AML-193 (cell line): ENCODE measurements at places on chromosomes 12 and 14.
A peak's percentile ranks its signal among the peaks of the same experiment; 100 is the strongest.

DNA sequence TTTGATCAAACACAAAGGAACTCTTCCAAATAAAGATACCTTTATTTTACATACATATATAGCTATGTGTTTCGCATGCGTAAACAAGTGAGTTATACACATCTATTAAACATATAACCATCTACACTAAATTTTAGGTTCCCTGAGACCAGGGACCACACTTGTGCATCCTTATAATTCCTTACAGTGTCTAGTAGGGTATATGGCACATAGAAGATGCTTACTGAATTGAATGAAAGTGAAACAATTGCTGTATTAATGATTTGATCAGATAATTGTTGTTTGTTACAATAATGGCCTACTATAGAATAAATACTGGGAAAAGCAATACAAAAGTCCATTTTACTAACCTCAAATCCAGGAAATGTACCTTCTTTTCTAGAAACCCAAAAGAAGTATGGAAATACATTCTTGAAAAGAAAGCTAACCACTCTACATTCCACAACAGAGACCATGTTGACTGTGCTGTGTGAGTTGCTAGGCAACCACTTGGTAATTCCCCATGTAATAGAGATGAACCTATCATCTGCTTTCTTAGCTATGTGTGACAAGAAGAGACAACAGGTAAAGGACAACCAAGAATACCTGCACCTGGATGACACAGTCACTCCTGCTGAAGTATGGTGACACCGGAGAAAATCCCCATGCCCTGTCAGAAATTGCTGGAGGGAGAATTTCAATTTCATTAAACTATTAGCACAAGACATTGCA lies 11.9 kb upstream of the CIPC start:
- no peak for DNase-seq

GRCh38 chr12:79422060-79422812 lies 268.5 kb downstream of the PAWR start:
- no peak for DNase-seq

DNA sequence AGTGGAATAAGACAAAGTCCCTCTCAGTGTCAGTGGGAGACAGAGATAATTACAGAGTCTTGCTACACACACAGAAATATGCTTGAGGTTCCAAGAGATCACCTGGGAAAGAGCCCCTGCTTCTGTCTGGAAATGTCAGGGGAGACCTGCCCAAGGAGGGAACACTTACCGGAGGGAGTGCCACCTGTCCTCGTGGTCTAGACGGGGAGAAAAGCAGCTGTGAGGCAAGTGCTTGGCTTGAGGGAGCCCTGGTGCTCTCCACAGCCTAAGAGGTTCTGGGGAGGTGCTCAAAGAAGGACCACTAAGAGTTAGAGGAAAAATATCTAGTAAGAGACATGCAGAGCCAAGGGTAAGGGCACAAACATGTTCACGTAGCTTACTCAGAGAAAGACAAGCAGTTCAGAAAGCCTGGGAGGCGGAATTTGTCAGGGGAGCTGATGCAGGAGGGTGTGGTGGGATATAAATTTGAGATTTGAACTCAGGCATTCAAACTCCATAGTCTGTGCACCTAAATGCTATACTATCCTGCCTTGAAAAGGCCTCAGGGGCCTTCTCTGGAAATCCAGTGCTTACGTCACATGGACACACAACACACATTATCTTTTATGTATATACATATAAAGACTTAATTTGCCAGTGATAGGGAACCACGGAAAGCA lies 38.2 kb upstream of the GNPNAT1 start:
- DNase-seq = no peak

- no peak for DNase-seq
Observed at GRCh38 chr12:99906786-99907579, 77.8 kb downstream of the ANKS1B start.

- peak; percentile 3 for DNase-seq
Observed at GRCh38 chr12:58186914-58187313, 245.5 kb downstream of the ATP23 start.

DNA sequence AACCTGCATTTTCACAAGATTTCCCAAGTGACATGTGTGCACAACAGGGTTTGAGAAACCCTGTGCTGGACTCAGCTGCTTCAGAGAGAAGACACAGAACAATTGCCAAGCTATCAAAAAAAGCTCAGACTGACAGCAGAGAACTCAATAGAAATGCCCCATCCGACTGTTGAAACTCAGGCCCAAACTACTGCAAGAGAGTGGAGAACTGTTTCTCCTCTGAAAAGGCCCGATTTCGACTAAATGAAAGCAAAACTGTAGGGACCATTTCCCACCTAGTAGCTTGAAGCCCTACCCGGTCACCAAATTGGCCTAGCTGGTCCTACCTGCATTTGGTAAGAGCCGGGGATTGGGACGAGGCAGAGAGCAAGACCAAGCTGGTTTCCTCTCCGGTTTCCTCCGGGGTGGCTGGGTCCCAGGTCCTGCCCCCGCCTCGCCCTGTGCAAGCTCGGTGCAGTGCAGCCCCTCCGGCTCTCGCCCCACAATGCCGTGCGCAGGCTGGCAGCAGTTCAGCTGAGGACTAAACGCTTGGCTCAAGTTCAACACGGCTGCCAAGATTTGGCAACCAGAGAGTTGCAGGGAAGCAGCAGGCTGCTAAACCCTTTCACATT lies 1180.6 kb downstream of the VRK1 start:
- no peak for DNase-seq

GRCh38 chr12:28872654-28873268 lies 276.3 kb upstream of the FAR2 start:
- peak; percentile 38 for DNase-seq

GRCh38 chr12:74449872-74450271 lies 87.8 kb upstream of the ATXN7L3B start:
- no peak for DNase-seq

DNA sequence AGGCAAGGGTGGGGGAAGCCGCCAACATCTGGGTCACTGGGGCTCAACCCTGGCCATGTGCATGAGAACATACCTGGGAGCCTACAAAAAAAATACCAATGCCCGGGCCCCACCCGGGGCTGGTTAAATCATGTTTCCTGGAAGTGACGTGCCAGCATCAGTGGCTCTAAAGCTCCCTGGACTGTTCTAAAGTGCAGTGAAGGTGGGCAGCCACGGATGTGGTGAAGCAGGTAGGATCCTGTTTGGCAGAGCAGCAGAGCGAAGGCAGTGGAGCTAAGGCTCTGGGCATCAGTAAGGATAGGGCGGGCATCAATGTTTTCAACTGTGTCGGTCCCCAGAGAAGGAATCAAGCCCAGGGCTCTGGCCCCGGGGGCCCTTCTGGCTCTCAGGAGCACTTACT lies 525 bp upstream of the GPR68 start:
- DNase-seq = no peak

DNA sequence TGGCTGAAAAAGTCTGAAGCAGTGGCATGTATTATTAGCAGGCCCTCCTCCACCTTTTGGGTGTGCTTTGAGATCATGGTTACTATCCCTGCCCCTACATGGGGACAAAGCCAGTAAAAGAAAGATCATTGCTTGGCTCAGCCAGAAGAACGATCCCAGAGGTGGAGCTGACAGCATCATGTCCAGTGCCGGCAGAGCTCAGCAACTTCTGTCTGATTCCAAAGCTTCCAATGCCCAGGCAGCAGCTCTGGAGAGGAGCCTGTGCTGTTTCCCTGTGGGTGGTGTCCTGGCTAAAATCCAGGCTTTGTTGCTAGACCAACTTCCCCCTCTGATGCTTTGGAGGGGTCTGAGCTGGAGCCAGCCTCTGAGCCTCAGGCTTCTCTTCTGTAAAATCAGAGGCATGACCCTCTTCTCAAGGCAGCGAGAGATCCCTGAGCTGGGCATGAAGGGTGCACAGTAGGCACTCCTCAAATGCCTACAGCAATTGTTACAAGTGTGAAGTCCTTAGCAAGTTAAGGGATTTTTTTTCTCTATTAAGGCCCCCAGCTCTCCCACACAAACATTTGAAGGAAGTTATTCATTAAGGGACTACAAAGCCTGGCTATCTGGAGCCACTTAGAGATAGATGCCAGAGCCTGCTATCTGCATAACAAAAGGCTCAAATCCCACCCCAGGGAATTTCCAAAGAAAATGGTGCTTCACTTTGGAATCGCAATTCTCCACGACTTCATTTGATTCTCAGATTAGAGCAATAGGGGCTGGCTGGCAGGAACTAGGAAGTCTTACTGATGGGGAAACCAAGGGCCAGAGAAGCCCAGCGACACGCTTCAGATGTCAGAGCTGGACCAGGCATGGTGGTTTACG lies 10.9 kb upstream of the GSC start:
- no peak for DNase-seq

DNA sequence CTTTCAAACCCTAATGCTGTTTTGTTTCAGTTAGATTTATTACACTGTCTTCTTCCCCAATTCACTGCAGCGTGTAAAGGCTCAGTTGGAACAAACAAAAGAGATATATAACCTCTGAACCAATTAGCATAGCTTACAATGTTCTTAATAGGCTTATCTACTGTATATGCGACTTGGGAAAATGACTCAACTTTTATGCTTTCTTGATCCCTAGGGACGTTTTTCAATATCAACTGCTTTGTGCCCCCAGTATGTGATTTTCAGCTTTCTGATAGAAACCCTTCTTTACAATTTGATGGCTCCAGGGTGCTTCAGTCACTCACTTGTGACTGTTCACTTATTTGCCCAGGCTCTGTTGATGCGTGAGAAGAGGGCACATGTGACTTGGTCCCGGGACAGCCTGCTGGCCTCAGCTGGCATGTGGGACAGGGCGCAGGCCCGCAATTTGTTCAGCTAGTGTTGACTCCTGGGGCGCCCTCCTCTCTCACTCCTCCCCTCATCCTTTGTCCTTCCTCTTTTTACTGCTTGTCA lies 107.1 kb downstream of the TMTC2 start:
- no peak for DNase-seq

DNA sequence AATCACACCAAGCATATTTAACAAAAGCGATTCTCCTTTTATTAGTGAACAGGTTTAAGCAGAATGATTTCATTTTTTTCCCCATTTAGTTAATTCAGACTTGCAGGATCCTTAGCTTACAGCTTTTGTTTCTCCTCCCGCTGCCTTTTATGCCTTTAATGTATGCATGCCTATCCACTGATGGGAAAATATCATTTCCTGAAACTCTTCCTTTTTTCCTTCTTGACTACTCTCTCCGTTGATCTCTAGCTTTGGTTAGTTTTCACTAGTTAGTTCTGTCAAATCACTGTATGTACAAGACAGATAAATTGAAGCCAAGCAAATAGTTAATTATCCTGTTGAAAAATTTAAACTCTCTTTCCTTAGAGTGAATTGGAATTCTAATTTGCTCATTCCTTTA lies 26.3 kb downstream of the NKX2-1 start:
- DNase-seq = no peak

DNA sequence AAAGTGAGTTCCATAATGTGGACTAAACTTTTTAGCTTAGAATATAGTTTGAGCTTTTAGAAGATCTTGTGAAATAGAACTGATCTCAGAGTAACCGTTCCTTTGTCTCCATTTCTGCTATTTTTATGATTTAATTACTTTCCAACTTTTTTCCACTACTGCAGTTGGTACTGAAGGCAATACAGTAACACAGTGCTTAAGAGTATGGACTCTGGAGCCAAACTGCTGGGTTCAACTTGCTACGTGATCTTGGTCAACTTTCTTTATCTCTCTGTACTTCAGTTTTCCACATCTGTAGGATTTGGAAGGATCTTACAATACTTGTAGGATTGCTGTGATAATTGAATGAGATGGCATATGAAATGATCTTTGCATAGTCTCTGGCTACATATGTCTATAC lies 40.9 kb downstream of the ATXN7L3B start:
- DNase-seq = no peak
